ENCODE measurements at places on chromosomes 7 and 10. TPM values are rescaled to one million over a fixed set of nuclear protein-coding genes. Genes with fewer than 3 reads are reported as not detected.
A peak's percentile ranks its signal among the peaks of the same experiment; 100 is the strongest.

- DNase-seq: no peak
- H3K4me3 ChIP-seq: no peak overlapping the region
- no peaks in the 10 kb centered on the region for H3K36me3 ChIP-seq
- no peaks in the 10 kb centered on the region for H3K27me3 ChIP-seq
- H3K4me1 ChIP-seq: peaks cover 36% of the 10 kb centered on the region
Observed at GRCh38 chr10:34650156-34650555, 164.9 kb downstream of the PARD3 start.

- H3K4me1 ChIP-seq: no peaks in the 10 kb centered on the region
- H3K4me3 ChIP-seq: no peak overlapping the region
- H3K27ac ChIP-seq: no peak overlapping the region
- no peaks in the 10 kb centered on the region for H3K27me3 ChIP-seq
- no peaks in the 10 kb centered on the region for H3K36me3 ChIP-seq
Observed at GRCh38 chr10:116185199-116185867, 87.7 kb downstream of the GFRA1 start.

GRCh38 chr7:79973455-79973854 is 161.2 kb upstream of the GNAI1 start:
- no peaks in the 10 kb centered on the region for H3K36me3 ChIP-seq
- no peaks in the 10 kb centered on the region for H3K4me1 ChIP-seq
- no peak overlapping the region for H3K4me3 ChIP-seq
- H3K27ac ChIP-seq: no peak overlapping the region
- DNase-seq: no peak

DNA sequence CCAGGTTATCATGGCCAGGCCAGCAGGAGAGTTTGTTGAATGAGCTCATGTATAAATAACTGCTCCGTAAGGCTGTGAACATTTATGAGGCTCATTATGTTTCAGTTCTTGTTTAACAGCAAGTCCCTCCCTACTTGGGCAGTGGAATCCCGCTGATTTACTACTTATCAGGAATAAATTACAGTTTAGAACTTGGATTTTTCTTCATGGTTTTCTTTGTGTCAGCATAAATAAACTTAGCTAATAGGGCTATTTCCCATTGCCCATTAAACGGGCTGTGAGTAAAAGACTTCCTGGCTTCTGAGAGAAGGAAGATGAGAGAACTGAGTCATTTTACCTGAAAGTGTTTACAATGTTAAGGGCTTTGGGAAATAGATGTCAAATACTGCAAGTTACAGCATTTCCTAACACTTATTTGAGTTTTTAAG is 701.6 kb upstream of the ANKRD30A start:
- no peak for DNase-seq
- no peaks in the 10 kb centered on the region for H3K27me3 ChIP-seq
- no peak overlapping the region for H3K27ac ChIP-seq
- H3K36me3 ChIP-seq: no peaks in the 10 kb centered on the region

DNA sequence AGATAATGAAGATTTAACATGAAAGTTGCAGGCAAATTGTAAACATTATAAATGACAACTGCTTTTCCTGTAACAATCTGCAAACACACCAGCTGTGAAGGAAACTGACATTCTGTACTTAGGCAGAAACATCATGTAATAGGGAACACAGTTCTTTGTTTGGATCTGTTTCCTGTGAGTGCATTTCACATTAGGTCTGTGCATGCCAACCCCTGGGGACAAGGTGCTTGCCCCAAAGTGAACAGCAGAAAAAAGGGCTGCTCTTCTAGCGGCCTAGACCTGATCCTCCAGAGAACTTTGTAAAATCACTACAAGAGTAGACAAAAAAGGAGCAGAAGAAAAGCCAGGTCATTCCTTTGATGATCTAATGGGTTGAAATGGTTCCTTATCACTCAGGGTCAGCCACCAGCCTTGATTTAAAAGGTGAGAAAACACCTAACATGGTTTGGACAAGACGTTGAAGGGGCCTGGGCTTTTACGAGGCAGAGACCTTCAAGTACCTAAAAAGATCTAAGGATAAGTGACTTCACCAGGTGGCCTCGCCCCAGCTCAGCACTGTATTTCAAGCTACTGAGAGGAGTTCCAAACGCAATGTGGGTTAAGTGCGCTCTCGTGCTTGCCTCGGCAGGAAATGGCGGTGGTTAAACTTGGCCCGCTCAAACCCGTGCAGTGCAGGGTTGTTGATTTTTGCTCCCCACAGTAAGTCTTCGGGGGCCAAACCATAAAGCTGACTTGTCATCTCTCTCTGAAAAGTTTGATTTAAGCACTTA is 249.7 kb downstream of the CREB5 start:
- no peak for DNase-seq
- no peak overlapping the region for H3K27ac ChIP-seq
- H3K27me3 ChIP-seq: no peaks in the 10 kb centered on the region
- no peak overlapping the region for H3K4me3 ChIP-seq
- H3K36me3 ChIP-seq: no peaks in the 10 kb centered on the region

- no peak for DNase-seq
- H3K27ac ChIP-seq: no peak overlapping the region
- no peaks in the 10 kb centered on the region for H3K36me3 ChIP-seq
Observed at GRCh38 chr10:96225119-96225518, 46.2 kb downstream of the BLNK start.

DNA sequence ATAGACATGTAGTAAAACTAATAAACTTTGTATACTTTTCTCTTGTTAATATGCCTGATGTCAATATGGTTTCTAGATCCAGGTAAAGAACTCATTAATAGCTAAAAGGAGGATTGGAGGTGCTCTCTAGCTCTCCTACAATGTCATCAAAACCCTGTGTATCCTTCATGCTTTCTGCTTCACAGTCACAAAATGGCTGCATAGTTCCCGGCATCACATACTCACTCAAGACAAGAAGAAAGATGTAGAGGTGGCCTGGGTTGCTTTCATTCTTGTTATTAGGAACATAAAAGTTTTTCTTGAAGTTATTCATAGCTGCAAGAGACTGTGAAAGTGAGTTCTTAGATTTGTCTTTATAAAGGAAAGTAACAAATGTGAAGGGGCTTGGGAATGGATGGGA is 149.7 kb upstream of the EEPD1 start:
- H3K27me3 ChIP-seq: no peaks in the 10 kb centered on the region
- H3K36me3 ChIP-seq: no peaks in the 10 kb centered on the region
- no peak for DNase-seq
- no peak overlapping the region for H3K4me3 ChIP-seq
- H3K4me1 ChIP-seq: no peaks in the 10 kb centered on the region
- no peak overlapping the region for H3K27ac ChIP-seq

DNA sequence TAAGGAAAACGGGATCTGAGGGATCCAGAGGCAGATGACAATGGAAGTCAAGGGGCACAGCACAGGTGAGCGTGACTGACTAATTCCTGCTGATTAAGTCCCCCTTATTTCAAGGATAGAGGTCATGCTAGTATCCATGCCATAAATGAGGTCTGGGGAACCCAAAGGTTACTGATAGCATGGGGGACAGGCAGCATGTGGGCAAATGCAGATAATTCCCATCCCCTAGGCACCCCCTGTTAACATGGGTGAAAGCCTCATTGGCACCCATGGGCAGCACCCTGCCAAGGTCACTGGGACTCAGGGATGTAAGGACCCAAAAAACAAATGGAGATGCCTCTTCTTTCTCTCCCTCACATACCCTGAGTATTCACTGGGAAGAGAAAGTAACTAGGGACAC is 139.7 kb downstream of the WDR11 start:
- H3K27ac ChIP-seq: no peak overlapping the region
- H3K4me1 ChIP-seq: no peaks in the 10 kb centered on the region
- H3K36me3 ChIP-seq: no peaks in the 10 kb centered on the region
- H3K27me3 ChIP-seq: no peaks in the 10 kb centered on the region

DNA sequence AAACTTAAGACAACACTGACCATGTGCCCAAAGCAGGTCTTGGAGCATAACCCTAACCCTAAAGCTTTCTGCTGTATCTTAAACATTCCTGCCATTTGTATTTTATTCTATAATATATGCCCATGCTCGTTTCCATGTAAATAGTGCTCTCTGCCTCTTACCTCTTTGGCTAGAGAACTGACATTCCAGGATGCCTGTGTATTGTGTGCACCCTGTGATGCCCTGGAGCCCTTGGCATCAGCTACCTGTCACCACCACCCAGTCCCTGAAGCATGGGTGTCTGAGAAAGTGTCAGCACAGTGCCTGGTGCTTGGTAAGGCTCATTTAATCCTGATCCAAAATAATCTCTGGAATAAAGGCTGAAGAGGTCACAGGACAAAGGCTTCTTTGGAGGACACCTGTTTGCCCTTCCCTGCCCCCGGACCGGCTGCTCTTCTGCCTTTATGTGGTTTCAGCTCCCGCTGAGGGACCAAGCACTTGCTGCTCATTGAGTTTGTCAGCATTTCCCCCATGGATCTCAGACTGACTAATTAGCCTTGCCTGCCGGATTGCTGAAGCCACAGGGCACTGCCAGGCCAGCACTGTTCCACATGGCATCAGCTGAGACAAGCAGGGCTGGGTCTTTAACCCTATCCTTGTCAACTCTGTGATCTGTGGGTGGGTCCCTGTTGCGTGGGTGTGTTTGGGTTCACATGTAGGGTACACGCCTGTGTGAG is 139.1 kb upstream of the SORCS3 start:
- no peaks in the 10 kb centered on the region for H3K4me1 ChIP-seq
- H3K27ac ChIP-seq: no peak overlapping the region
- H3K4me3 ChIP-seq: no peak overlapping the region
- H3K36me3 ChIP-seq: no peaks in the 10 kb centered on the region
- H3K27me3 ChIP-seq: 0 out of 3 replicates have a peak, but pooled peaks cover 16% of the 10 kb centered on the region

DNA sequence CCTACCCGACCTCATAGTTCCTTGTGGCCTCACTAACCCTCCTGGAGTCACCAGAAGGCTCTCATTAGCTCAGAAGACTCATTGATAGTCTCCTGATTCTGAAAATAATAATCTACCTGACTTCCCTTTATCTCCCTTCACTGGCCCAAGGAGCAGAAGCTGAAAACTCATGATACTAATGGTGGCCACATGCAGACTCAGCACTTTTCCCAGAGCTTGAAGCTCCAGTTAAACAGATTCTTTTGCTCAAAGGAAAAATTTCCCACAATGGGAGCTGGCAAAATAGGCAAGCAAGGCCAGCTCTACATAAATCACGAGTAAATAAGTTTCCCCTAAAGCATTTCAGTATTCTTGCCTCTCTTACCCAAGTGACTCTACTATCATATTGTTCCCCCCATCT is 8.2 kb downstream of the NAPEPLD start:
- no peaks in the 10 kb centered on the region for H3K36me3 ChIP-seq
- no peak overlapping the region for H3K27ac ChIP-seq
- DNase-seq: no peak
- H3K27me3 ChIP-seq: no peaks in the 10 kb centered on the region

GRCh38 chr7:151711906-151712809 is 164.8 kb downstream of the PRKAG2 start:
- H3K4me3 ChIP-seq: no peak overlapping the region
- H3K27me3 ChIP-seq: no peaks in the 10 kb centered on the region
- no peak overlapping the region for H3K27ac ChIP-seq
- H3K4me1 ChIP-seq: no peaks in the 10 kb centered on the region
- DNase-seq: no peak

DNA sequence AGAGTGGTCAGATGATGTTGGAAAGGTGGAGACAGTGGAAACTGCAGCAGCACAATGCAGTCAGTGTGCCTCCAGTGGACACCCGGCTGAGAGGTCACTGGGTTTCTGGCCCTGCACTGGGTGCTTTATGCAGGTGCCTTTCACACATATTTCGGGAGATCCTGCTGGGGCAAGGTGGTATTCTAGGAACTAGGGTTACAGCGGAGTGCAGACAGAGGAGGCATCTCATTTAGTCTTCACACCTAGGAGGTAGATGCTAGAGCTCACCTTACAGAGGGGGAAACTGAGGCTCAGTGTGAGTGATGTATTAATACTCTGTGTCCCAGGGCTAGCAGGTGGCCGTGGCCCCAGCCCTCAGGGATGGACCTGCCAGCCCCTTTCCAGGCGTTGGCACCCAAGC is 103.9 kb upstream of the KCTD7 start:
- no peak overlapping the region for H3K4me3 ChIP-seq
- no peaks in the 10 kb centered on the region for H3K36me3 ChIP-seq

DNA sequence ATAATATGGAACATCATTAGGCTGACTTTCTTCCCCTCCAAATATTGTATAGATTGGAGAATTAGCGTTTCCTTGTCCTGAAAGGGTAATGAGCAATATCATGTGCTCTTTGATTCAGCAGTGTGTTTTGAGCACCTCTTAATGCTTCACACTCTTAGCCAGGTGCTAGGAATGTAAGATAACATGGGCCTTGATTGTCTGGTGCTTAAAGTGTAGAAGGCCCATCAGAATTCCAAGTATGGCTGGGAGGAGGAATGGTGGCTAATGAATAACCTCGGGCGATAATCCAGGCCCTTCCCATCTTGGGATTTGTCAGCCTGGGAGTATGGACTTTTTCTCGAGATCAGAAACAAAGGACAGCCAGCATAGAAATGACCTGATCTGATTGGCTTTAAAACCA is 8.6 kb downstream of the TSPAN13 start:
- no peak for DNase-seq
- H3K27me3 ChIP-seq: no peaks in the 10 kb centered on the region

GRCh38 chr10:63363951-63364350 is 101.8 kb downstream of the JMJD1C start:
- H3K4me1 ChIP-seq: peaks cover 29% of the 10 kb centered on the region
- no peaks in the 10 kb centered on the region for H3K27me3 ChIP-seq
- no peak for DNase-seq
- no peaks in the 10 kb centered on the region for H3K36me3 ChIP-seq

- no peak overlapping the region for H3K27ac ChIP-seq
- H3K27me3 ChIP-seq: no peaks in the 10 kb centered on the region
- DNase-seq: no peak
- peaks cover 50% of the 10 kb centered on the region for H3K4me1 ChIP-seq
- peak overlapping the region; percentile 43 for H3K4me3 ChIP-seq
Observed at GRCh38 chr10:101047268-101047667, 14.5 kb upstream of the KAZALD1 start.

Gene STAG3
- 0.22 TPM for total RNA-seq

Gene CLRN3
- total RNA-seq: not detected

Gene NAT16
- total RNA-seq: not detected

Gene NEUROG3
- total RNA-seq: not detected

Gene COX15
- total RNA-seq: 59.4 TPM

Gene MMRN2
- total RNA-seq: not detected

Gene RBM20
- total RNA-seq: 0.02 TPM

Gene MINDY4
- total RNA-seq: not detected

Gene CCDC6
- total RNA-seq: 34.1 TPM

Gene CDNF
- 0.38 TPM for total RNA-seq

Gene KIF11
- total RNA-seq: 62.8 TPM

Gene LGI1
- total RNA-seq: not detected
